ENCODE measurements at places on chromosomes 3 and 15.

DNA sequence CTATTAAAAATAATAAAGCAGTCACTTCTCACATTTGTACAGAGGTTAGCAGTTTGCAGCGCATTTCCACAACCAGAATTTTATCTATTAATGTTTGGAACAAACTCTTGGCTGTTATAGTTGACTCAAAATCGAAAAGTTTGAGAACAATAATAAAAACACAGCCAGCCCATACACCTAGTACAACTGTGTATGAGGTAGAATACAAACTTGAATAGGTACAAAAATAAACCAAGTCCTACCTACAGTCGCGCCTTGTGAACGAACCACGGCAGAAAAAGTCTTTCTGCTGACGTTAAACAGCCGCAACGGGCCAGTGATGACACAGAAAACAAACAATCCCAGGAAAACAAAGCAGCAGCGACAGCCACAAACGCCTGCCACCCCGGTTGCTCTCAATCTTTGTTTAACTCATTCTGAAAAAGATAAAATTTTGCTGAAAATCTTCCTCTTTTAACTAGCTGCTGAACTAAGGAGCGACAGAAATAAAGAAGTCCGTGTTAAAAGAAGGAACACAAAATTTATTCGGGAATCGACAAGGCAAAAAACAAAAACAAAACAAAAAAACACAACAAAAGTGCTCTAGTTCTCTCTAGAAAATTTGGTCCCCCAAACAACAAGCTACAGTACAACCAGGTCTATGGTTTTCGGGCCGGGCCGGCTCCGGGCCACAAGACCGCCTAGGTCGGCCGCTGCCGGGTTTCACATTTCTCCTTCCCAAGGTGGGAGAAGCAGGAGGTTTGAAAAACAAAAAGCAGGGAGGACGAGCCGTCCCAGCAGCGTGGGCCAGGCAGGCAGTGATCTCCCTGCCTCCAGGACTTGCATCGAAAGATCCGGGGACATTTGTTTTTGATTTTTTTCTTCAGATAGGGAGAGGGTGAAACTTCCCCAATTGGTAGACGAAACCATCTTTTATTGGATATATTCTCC, 2.9 kb downstream of the FOXL2 start:
- no peak for DNase-seq

GRCh38 chr3:72230774-72231379, 445.9 kb upstream of the PROK2 start:
- DNase-seq, result no peak

- no peak for DNase-seq
Measured at GRCh38 chr3:195203606-195204005, 67.4 kb downstream of the XXYLT1 start.

DNA sequence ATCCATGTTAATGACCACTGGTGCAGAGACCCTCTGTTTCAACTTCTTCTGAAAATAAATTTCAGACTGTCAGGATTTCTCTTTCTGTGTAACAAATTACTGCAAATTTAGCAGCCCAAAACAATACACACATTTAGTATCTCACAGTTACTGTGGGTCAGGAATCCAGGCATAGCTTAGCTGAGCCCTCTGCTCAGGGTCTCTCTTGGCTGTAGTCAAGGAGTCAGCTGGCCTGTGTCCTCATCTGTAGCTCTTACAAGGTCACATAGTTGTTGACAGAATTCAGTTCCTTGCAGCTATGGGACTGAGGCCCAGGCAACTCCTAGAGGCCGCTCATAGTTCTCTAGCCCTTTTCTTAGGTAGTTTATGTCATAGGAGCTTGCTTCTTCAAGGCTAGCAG, 51.9 kb downstream of the NKIRAS1 start:
- DNase-seq, result no peak

- no peak for DNase-seq
Measured at GRCh38 chr3:131503320-131503635, 507 bp upstream of the MRPL3 start.

GRCh38 chr15:89888214-89888804, 5.5 kb downstream of the AP3S2 start:
- DNase-seq, result no peak

DNA sequence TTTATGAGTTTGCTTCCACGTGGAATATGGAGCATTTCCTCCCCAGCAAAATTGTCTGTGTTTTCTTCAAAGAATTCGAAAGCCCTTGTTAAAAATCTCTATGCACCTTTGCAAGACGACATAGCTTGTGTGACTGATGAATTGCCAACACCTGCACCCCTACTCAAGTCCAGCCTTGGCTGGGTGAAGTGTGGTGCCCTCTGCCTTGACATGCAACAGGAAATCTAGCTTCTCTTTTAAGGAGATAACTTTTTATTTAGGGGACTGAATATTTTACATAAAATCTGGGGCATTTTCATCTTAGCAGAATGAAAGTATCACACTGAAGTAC, 647 bp downstream of the HMG20A start:
- peak; percentile 1 for DNase-seq

DNA sequence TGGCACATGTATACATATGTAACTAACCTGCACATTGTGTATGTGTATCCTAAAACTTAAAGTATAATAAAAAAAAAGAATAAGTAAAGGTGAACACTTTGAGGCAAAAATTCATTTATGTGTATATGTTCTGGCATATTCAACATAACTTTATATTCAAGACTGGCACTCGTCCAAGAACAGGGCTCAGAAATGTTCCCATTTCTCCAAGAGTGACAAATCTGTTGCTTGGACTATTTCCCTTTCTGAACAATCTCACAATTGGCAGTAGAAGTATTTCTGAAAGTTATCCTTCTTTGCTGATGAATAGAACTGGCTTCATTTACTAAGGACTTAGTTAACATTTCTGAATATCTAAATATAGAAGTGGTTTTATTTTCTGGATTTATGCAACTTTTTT, 212.8 kb downstream of the ADAMTSL3 start:
- no peak for DNase-seq

GRCh38 chr3:134872440-134873388, 77.7 kb downstream of the EPHB1 start:
- DNase-seq, result no peak

DNA sequence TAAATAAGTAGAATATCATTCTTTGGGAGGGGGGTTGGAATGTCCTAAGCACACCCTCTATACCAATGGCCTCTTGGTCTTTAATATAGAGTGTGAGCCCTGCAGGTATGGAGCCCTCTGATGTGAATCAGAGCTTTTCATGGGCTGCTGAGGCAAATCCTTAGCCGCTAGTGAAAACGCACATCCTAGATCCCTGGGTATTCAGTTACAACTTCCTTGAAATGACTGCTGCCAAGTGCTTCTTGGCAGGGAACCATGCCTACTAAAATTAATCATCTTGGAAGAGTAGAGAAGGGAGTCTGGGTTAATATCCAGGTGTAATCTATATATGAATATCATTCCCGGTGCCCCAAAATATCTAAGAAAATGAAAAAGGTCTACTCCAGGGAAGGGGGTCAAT, 109.1 kb downstream of the POLQ start:
- no peak for DNase-seq

DNA sequence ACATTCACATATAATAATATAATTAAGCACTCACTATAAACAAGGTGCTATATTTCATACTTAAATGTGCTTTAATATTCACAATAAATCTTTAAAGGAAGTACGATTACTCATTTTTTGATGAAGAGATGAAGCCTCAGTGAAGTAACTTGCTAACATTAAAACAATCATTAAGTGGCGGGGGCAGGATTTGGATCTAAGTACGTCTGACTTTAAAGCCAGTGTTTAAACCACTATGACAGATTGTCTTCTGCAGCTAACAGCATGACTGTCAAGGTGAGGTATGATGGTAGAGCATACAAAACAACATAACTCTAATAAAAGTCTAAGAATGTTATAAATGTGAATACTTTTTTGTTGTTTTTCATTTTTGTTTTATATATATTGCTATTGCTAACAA, 862.1 kb downstream of the ROBO1 start:
- no peak for DNase-seq

- DNase-seq, result no peak
Measured at GRCh38 chr3:73498764-73499622, 125.7 kb downstream of the PDZRN3 start.

DNA sequence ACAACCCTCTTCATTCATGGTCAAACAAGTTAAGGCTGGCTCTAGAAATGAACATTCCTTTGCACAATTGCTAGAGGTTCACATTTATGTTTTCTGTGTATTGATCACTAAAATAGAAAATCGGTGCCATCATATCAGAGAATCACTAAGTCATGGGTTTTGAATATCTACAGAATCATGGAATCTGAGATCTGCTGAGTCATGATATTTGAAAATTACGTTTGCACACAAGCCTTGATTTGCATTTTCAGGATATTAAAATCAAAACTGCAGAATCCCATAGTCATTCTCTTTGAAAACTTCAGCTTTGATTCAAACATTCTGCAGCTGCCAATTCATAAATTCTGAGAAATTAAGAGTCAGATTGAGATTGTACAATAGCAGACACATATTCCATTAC, 26.1 kb upstream of the CHRNA7 start:
- no peak for DNase-seq

DNA sequence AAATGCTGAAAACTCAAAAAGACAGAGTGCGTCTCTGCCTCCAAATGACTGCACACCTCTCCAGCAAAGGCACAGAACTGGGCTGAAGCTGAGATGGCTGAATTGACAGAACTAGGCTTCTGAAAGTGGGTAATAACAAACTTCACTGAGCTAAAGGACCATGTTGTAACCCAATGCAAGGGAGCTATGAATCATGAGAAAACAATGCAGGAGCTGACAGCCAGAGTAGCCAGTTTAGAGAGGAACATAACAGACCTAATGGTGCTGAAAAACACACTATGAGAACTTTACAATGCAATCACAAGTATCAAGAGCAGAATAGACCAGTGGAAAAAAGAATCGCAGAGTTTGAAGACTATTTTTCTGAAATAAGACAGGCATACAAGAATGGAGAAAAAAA, 10.1 kb upstream of the AVEN start:
- DNase-seq, result no peak

GRCh38 chr15:36769098-36769497, 189.7 kb downstream of the CDIN1 start:
- no peak for DNase-seq

DNA sequence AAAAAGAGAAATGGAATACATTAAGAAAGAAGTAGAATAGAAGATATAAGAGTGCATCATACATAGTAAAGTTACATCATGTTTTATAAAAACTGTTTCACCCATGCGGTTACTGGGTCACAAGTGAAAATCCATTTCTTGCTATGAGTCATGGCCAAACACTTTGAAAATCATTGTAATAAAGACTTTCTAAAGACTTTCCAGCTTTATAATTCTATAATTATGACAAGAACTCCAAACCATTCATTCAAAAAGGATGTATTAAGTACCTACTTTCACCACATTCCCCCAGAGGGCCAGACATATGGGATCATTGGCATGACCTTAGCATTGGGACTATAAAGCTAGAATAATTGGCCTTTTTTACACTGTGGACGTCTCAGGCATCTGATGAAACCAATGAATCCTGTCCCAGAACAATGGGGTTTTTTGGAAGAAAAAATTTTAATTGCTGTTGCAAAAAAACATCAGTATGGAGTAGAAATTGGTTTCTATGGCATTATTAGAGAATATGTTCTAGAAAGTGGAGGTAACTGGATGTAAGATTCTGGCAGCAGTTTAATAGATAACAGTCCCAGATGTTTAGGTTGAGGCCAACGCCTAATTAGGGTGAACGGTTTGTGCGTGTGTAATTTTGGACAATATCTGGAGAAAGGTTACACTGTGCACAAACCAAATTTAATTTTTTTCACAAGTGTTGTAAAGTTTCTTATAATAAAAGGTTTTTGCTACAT, 3.3 kb upstream of the SKIC8 start:
- no peak for DNase-seq

DNA sequence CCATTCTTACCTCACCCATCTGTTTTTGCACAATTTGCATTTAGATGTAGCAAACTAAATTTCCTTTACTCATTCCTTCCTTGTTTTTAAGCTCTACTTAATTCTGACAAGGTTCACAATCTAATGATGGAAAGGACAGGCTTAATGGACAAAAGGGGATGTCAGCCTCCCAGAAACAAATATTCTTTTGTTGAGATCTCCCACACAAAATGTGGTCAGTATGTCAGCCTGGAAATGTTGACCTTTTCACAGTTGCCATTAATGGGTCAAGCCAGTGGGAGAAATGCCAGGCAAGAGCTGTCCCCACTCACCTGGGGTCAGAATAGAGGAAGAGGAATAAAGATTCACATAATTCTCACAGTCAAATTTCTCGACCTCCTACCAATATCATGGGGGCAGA, 27.0 kb downstream of the WWTR1 start:
- no peak for DNase-seq

DNA sequence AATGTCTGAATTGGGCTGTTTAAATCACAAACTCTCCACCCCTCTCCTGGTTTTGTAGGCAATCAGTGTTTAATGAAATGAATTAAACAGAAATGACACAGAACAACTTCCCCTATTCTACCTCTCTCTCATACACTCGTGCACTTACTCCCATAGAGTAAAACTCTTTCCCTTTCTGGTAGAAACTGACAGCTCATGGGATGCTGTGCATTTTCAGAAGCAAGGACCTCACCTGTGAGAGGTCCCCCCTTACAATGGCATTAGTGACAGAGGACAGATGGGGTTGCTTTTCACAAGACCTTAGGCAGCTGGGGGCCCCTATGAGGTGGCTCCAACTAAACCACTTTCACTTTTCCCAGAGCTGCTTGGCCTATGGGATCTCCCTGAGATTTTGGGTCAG, 31.9 kb downstream of the PARP16 start:
- DNase-seq, result no peak

GRCh38 chr15:69500339-69500738, 47.7 kb downstream of the RPLP1 start:
- DNase-seq, result no peak

DNA sequence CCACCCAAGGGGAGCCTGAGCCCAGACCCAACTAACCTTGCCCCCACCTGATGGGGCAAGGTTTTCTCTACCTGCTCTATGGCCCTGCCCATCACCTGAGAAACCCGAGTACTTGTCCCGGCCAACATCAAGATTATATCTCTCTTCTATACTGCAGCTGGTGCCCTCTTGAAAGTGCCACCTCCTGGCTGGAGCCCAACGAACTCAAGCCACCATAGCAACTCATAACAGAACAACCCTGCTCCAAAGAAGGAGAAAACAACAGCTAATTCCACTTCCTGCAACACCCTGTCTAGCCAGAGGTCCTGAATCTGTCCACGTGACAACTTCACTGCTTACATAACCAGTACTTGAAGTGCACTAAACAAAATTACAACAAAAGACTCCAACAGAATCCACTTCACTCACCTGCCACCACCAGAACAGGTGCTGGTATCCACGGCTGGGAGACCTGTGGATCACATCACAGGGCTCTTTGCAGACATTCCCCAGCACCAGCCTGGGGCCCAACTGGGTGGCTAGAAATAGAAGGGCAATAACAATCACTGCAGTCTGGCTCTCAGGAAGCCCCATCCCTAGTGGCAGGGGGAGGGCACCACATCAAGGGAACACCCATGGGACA, 49.2 kb downstream of the PIERCE2 start:
- no peak for DNase-seq

DNA sequence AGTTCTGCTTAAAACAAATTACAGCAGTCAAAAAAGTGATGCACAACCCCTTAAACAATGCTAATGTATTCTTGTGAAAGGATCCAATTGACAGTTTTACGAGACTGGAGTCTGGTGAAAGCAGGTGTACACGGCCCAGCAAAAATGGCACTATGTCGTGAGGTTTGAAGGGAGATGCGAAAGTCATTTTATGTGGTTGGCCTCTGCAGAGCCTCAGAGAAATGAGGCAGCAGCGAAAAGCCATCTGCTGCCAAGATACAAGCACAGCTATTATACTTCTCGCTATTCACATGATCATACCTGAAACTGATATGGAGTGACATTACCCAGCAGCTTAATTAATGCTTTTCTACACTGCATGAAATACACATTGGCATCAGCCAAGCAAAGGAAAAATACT, 36.4 kb downstream of the MECOM start:
- no peak for DNase-seq

GRCh38 chr3:143083781-143084180, 35.8 kb upstream of the CHST2 start:
- no peak for DNase-seq
